ENCODE measurements at places on chromosomes 1 and 21.

DNA sequence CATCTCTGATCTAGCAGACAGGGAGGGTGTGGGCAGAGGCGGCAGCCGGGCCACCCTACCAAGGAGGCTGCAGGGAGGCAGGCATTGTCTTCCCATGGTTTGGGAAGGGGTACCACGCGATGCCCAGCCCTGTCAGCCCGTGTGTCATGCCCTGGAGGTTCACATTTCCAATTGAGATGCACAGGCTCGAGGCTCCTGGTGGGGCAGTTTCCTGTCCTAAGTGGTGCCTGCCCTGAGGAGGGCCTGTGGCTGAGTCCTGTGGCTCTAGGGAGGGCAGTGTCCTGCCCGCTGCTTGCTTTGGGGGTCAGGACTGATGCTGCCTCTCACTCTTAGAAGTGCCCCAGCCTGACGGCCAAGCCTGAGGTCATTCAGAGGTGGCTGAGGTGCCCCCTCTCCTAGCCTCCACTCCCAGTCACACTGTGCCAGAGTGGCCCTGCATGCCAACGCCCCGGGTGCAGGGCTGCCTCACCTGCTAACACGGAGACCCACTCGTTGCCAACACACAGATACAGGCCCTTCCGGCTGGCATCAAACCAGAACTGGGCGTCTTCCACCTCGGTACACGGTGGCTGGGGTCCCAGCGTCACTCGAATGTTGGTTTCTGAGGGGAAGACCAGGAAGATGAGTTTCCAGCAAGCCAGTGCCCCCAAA, 11.9 kb downstream of the KRTAP10-1 start:
- DNase-seq = no peak

- no peak for DNase-seq
Measured at GRCh38 chr1:172530000-172530399, 3.0 kb upstream of the SUCO start.

GRCh38 chr21:41876396-41876795, 2.7 kb downstream of the PRDM15 start:
- DNase-seq = no peak

GRCh38 chr21:25243808-25244207, 363.5 kb downstream of the MRPL39 start:
- DNase-seq = no peak

DNA sequence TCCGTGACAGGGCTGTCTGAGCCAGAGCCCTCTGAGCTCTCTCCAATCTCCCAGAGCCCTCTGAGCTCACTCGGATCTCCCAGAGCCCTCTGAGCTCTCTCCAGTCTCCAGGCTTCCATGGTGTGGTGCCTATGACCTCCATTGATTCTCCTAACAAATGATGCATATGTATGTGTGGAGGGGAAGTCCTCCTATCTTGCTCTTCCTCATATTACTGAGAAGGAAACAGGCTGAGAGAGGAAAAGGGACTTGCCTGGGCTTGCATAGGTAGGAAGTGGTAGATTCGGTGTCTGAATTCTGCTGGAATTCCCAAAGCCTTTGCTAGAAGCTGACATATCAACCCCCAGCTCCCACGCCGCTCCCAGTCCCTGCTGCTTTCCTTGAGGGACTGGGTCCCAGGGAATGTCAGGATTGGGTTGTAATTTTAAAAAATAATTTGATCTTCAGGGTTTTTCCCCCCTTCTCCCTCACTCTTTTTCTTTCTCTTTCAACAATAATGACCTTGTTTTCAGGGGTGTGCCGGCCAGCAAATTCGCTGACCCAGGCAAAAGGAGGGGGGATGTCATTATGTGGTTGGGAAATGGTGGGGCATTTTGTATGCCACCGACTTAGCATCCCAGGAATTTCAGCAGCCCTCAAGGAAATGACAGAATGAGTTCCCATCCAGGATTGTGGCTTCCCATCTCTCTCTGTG, 42.3 kb upstream of the RUNX3 start:
- no peak for DNase-seq

DNA sequence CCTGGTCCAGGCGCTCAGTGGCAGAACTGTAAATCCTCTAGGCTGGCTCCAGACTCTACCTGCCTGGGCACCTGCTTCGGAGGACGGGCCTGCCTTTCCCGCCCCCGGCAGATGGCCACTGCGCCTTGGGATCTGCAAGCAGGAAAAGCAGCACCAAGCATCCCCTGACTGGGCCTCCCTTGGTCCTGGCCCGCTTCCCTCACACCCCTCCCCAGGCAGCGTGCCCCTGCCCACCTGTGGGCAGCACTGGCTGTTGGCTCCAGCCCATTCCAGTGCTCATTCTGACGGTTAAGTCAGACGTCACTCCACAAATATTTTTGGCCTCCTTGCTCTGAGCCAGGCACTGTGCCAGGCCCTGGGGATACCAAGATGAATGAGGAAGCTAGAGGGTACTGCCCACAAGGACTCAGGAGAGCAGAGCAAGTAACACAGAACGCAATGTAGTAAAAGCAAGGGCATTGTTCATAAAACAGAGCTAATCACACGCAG, 22.0 kb upstream of the BLACAT1 start:
- no peak for DNase-seq

GRCh38 chr1:222910699-222911098, 95.9 kb downstream of the DISP1 start:
- no peak for DNase-seq

GRCh38 chr1:228751360-228752098, 16.2 kb downstream of the RHOU start:
- no peak for DNase-seq

GRCh38 chr1:57546549-57547330, 122.9 kb upstream of the DAB1 start:
- DNase-seq = no peak

- DNase-seq = peak; percentile 77
Measured at GRCh38 chr1:198143797-198144196, 13.0 kb upstream of the NEK7 start.

- no peak for DNase-seq
Measured at GRCh38 chr1:238111081-238111480, 220.4 kb upstream of the ZP4 start.

Data from MM.1S (cell line).